Activated CD8-positive, alpha-beta memory T cell treated with anti-CD3 and anti-CD28 coated beads for 1 hour (primary cell): ENCODE measurements at places on chromosomes 1 and 21.

DNA sequence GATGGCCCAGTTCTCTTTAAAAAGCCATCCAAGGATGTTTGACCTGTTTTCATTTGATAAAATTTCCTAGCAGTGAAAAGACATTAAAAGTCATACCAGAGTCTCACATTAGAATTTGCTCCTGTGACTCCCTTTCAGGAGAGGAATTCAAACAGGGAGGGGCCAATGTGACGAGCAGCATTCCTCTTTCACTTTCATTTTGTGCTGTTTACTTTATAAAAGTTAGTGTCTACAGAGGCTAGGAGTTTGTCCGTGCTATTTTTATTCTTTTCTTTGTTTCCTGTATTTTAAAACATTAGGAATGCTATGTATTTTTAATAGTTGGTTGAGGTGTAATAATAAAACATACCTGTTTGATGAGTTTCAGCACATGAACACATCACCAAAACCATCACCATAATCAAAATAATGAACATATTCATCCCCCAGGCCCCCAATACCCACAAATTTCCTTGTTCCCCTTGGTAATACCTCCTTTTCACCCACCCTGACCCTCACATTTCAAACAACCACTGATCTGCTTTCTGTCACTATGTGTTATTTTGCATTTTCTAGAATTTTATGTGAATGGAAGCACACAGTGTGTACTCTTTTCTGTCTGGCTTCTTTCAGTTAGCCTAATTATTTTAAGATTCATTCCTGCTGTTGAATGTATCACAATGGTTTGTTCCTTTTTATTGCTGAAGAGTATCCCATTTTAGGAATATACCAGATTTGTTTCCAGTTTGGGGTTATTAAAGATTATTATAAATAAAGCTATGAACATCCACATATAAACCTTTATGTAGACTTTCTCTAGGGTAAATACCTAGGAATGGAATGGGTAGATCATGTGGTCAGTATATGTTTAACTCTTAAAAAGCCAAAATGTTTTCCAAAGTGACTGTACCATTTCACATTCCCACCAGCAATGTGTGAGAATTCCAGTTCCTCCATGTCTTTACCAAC is 129.5 kb downstream of the TENT5C start:
- DNase-seq: no peak

GRCh38 chr1:172993640-172994039 is 57.1 kb downstream of the TNFSF18 start:
- DNase-seq: no peak

DNA sequence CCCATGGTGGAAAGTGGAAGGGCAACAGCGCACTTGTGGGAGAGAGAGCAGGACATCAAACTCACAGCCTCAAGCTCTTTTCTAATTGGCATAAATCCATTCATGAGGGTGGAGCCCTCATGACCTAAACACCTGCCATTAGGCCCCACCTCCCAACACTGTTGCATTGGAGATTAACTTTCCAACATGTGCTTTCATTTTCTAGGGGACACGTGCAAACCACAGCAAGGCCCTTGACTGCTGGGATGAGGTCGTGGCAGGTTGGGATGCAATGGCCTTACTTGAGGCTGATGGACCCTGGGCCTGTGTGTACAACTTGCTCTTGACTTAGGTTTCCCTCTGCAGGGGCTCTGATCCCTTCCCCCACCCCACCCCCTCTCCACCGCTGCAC is 35.9 kb upstream of the NEK2 start:
- DNase-seq: no peak

DNA sequence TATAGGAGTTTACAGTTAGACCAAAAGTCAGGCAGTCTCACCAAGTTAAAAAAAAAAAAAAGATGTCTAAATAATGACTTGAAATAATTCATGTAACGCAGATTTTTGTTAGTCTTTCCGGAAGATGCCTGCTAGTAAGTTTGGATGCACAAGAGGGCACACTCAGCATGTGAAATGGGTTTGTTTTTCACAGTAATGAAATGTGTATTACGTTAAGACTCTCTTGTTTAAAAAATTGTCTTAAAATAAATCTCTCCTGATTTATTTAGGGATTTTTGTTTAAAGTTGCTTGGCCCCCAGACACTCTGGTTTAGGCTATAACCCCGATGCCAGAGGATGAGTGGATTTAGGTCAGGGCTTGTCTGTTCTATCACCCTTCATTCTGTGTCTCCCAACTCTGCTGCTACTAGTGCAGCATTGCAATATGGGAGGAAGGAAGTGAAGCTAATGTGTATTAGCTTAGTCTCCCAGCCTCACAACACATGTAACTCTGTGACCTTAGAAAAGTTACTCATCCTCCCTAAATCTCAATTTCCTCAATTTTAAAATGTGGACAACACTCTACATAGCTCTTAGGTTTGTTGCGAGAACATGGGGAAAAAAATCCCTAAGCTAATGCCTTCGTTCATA is 25.7 kb downstream of the CTH start:
- DNase-seq: no peak

DNA sequence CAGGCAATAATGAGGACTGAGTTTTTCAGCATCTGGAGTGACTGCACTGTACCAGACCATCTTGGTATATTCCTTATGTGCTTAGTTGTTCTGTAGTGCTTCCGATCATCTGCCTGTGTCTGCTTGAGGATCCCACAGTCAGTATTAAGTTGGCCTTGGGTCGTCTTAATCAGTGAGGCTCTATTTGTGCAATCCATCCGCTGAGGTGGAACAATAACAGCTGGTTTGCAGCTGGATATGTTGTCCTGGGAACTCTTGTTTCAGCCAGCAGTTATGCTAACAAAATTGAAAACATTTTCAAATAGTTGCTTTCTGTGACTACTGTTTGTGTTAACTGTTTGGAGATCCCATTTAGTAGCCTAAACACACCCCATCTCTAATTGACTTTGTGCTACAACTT is 73.7 kb downstream of the LAMC1 start:
- no peak for DNase-seq

DNA sequence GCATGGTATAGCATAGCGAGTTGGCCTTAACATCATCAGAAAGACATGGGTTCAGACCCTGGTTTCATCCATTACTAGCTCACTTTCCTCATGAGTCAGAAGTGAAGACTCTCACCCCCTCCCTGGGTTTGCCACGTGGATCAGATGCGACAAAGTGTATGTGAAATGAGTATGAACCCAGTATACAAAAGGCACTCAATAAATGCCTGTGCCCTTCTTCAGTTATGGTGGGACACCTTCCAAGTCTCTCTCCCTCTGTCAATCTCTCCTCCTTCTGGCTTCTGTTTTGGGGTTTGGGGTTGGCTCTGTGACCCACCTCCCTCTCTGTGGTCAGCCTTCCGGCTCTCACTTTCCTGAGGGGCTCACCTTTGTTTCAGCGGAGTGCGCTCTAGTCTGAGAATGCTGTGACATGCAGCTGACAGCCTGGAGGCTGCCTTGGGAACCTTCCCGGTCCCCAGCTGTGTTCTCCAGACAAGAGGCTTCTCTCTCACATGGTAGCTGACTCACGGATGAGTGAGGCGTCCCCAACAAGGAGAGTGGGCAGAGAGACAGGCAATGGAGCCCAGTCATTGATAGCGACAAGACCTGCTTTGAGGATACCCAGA is 155.0 kb upstream of the EDN2 start:
- no peak for DNase-seq

- no peak for DNase-seq
These were observed 539 bp downstream of the LAMC1 start for GRCh38 chr1:183023601-183024316.

DNA sequence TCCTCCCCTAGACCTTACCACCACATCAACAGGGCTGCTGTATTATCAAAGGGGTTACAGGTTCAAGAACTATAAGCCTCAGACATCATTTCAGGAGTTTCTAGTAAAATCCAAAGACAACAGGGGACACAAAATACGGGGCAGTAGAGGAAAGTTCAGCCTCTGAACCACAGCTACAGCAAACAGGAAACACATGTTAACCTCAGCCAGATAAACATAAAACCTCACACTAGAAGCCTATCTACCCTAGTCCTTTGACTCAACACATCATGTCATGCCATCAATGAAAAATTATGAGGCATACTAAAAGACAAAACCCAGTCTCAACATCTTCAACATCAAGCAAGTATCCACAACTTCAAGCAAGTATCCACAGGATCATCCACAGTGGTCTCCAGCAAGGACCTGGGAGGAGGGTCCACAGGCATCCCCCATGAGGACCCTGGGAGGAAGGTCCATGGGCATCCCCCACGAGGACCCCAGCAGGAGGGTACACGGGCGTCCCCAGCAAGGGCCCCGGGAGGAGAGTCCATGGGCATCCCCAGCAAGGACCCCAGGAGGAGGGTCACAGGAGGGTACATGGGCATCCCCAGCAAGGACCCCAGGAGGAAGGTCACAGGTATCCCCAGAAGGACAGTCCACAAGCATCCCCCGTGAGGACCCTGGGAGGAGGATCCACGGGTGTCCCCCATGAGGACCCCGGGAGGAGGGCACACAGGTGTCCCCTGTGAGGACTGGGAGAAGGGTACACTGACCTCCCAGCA is 440.0 kb downstream of the MATN1 start:
- no peak for DNase-seq

DNA sequence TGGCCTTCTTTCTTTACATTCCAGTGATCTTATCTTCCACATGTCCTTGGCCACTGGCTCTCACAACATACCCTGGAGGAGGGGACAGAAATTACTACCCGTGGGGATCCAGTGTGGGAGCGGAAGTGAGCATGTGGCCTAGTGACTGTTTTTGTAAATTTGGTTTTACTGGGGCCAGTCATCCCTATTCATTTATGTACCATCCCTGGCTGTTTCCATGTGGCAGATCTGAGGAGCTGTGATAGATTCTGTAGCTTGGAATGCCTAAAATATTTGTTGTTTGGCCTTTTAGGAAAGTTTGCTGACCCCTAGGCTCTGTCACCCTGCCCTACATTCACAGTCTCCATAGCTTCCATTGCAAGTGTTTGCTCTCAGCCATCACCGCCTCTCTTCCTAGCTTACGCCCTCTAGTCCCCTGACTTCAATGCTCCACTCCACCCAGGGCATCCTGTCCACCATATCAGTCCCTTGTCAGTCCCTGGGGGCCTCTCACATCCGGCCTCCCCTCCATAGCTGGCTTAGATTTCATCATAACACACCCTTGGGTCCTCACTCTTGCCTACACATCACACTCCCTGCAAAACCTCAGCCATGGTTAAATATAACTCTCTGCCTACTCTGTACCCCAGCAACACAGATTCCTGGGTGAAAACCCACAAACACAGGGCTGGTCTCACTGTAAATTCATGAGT is 25.8 kb downstream of the DHCR24 start:
- DNase-seq: no peak

- DNase-seq: no peak
These were observed 8.5 kb downstream of the AKT3 start for GRCh38 chr1:243841507-243841906.

DNA sequence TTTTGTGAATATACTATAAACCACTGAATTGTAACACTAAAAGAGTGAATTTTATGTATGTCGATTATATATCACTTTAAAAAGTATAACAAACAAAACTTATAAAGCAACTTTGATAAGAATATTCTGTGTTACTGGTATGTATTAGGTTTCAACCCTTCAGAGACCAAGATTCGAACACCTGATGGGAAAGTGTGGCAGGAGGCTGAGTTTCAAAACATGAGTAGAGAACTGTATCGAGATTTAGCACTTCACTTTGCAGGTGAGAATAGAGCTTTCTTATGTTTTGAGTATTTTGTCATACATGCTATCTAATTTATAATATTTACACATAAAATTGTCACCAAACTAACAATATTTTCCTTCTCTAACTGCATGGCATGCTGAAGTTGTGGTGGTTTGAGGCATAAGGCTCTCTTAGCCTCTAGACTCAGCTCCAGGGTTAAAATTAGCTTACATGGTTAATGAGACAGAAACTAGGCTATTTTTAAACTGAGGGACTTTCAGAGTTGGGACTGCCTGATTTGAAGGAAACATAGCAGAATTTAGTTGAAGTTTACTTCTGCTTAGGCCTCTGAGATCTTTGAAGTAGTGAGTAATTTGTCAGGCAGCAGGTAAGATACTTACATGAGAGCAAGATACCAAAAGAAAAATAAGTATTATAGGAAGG is 48.6 kb downstream of the CEP350 start:
- DNase-seq: no peak

- DNase-seq: no peak
These were observed 33.5 kb upstream of the CLDN14 start for GRCh38 chr21:36513430-36513829.

DNA sequence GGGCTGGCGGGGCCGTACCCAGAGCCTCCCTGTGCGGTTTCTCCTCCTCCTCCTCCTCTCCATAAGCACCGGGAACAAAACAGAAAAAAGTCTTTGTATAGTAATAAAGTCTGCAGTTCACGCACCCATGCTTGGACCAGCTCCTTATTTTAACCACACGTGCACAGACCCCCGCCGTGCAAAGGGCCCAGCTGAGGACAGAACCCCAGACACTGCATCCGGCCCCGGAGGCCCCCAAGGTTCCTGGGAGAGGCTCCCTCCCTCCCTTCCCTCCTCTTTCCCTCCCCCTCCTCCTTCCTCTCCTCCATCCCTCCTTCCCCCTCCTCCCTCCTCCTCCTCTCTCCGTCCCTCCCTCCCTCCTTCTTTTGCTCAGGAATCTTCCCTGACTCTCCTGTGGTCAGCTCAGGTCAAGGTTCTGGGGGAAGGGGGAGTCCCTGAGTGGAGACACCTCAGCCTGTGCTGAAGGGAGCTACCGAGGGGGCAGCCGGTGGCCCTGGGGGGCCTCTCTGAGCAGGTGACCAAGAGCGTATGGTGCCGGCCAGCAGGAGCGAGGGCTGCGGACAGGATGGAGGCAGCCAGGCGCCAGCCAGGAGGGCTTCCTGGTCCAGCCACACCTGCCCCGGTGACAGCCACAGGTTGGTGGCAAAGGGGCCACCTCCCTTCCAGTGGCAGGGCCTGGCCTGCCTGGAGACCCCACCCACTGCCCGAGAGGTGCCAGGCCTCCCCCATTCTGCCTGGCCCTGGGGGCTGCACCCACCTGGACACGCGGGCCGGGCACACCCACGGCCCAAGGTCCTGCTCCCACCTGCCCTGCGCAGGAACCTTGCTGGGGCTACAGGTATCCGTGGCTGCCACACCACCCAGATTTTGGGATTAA is 3.2 kb upstream of the TTLL10 start:
- no peak for DNase-seq

DNA sequence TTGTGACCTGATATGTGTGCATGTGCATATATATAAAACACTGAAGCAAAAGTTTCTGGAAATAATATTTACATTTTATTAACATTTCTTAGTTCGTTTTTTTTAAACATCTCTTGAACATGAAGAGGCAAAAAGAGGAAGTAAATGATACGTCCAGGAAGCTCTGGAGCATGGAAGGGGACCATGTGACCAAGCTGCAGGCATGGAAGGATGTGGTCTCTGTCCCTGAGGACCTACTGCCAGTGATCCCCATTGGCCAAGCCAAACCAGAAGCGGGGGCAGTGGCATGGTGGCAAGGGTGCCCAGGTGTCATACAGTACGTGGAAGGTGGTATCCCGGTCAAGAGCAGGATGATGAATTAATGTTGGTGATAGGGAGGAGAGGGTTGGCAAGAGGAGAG is 268.3 kb upstream of the PROX1 start:
- no peak for DNase-seq
